ENCODE measurements at places on chromosomes 11 and 22.

GRCh38 chr11:129719037-129719436, 96.6 kb upstream of the TMEM45B start:
- DNase-seq: no peak

- DNase-seq: no peak
These were observed 76.4 kb downstream of the GGTLC2 start for GRCh38 chr22:22720724-22721261.

DNA sequence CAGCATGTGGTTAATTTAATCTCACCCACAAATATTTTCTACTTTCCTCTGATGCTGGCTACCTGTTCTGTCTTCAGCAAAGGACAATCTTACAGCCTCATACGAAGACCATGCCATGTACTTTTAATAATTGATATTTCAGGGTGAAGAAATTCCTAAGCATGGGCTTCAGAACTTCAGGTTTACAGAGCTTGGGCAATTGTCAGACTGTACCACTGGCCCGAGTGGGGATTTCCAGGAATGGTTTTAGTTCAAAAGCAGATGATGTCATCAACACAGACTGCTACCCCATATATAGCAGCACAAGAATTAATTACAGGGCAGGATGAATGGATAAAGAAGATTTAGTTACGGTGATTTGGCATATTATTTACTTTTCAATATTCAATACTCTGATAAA, 171.8 kb downstream of the ETS1 start:
- DNase-seq: no peak

GRCh38 chr11:26331911-26332571, at the start of gene ANO3:
TSS of gene ANO3 (plus strand) at chr11:26332130. CDS start at chr11:26332276, 146 bp downstream.
- peak; percentile 1 for DNase-seq

DNA sequence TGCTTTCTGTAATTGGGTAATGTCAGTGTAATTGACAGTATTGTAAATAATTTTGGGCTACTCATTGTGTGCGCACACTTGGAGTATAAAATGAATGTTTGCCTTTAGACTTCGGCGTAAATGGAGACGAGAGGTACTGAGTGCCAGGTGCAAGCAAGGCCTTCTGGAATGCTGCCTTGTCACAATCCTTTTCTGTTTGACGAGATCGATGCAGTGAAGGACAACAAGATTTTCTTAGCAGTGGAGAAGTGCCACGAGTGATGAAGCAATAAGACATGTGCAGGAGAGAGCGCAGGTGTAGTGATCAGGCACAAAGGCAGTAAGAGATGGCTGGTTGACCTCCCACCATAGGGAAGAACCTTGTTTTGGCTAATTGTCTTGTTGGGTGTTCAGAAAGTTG, 67.5 kb downstream of the DDX10 start:
- no peak for DNase-seq

DNA sequence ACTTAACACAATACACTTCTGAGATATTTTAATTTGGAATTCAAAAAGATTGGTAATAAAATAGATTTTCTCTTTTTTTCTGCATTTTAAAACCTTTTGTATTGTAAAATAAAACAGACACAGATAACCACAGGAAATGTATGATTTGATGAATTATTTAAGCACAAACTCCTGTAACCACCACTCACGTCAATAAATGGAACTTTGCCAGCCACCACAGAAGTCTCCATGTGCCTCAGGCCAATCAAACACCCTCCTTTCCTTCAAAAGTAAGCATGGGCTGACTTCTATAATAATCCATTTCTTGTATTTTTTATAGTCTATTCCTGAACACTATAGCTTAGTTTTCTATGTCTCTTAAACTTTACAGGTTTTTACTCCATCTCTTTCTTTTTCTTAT, 721.7 kb downstream of the DLG2 start:
- DNase-seq: no peak

Data from stimulated activated CD4-positive, alpha-beta T cell treated with anti-CD3 and anti-CD28 coated beads, Interleukin-1b, Interleukin-23, amount 100 ng/mL, for 48 hours (primary cell).